Stimulated activated CD8-positive, alpha-beta memory T cell treated with anti-CD3 and anti-CD28 coated beads, Interleukin-2, amount 100 ng/mL, for 48 hours (primary cell): ENCODE measurements at places on chromosomes 5 and 9.

GRCh38 chr9:2493109-2493508 lies 128.5 kb upstream of the VLDLR start:
- no peak for DNase-seq

DNA sequence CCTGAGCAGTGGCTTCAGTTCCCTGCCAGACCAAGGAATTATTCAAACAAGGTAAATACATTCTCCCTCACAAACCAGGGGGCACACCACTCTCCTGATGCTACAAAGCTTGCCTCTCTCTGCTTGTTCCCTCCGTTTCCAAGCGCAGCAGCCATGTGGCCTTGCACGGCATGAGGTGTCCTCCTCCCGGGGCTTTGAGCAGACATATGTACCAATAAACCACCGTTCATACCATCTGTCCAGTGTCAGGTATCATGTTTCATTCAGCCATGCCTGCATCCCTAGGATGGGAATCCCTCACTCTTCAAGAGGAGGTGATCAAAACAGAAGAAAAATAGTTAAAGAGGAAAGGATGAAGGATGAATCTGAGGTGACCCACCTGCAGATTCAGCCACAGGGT lies 282.7 kb downstream of the ENC1 start:
- no peak for DNase-seq

- DNase-seq, result no peak
Measured at GRCh38 chr5:145521523-145521922, 313.6 kb downstream of the PRELID2 start.

GRCh38 chr5:122154491-122154890 lies 25.1 kb downstream of the ZNF474 start:
- DNase-seq, result no peak

GRCh38 chr9:90459321-90459720 lies 183.3 kb downstream of the DIRAS2 start:
- DNase-seq, result no peak

GRCh38 chr5:26883375-26883774 lies 155.0 kb downstream of the CDH9 start:
- DNase-seq, result no peak

- peak; percentile 77 for DNase-seq
Measured at GRCh38 chr9:127783111-127784008, 2.5 kb upstream of the CDK9 start.
